ENCODE measurements at places on chromosomes 6 and 20. TPM values are rescaled to one million over a fixed set of nuclear protein-coding genes. Genes with fewer than 3 reads are reported as not detected.

- H3K4me1 ChIP-seq, result peaks cover 9% of the 10 kb centered on the region
- no peaks in the 10 kb centered on the region for H3K27me3 ChIP-seq
- no peak for DNase-seq
- no peak overlapping the region for H3K4me3 ChIP-seq
- H3K27ac ChIP-seq, result no peak overlapping the region
Measured at GRCh38 chr20:58575776-58576602, 60.8 kb upstream of the APCDD1L start.

DNA sequence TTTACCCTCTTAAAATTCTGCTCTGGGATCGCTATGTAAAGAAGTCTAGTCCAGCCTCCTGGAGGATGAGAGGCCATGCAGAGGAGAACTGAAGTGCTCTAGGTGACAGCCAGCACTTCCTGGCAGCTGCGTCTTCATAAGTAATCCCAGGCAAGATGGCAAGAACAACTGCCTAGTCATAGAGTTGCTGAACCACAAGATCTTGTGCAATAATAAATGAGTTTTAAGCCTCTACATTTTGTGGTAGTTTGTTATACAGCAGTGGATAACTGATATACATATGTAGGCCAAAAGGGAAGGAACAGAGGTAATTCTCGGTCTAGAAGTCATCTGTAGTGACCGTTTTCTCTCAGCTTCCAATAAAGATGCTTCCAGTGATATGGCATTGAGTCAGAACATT, 103.8 kb upstream of the FLRT3 start:
- H3K36me3 ChIP-seq, result no peaks in the 10 kb centered on the region
- H3K27ac ChIP-seq, result no peak overlapping the region
- DNase-seq, result no peak
- H3K27me3 ChIP-seq, result no peaks in the 10 kb centered on the region

- peak; percentile 92 for DNase-seq
- H3K4me3 ChIP-seq, result no peak overlapping the region
- no peaks in the 10 kb centered on the region for H3K27me3 ChIP-seq
- H3K4me1 ChIP-seq, result peaks cover 27% of the 10 kb centered on the region
- no peaks in the 10 kb centered on the region for H3K36me3 ChIP-seq
- peak overlapping the region; percentile 37 for H3K27ac ChIP-seq
Measured at GRCh38 chr6:151290877-151291721, 51.3 kb downstream of the AKAP12 start.

GRCh38 chr6:130699742-130700141, 127.5 kb upstream of the SMLR1 start:
- DNase-seq, result no peak
- H3K27me3 ChIP-seq, result no peaks in the 10 kb centered on the region
- no peak overlapping the region for H3K4me3 ChIP-seq
- H3K36me3 ChIP-seq, result no peaks in the 10 kb centered on the region
- H3K4me1 ChIP-seq, result no peaks in the 10 kb centered on the region
- no peak overlapping the region for H3K27ac ChIP-seq

- no peaks in the 10 kb centered on the region for H3K27me3 ChIP-seq
- H3K36me3 ChIP-seq, result no peaks in the 10 kb centered on the region
- H3K27ac ChIP-seq, result no peak overlapping the region
- H3K4me3 ChIP-seq, result no peak overlapping the region
Measured at GRCh38 chr20:15945289-15945688, 628.0 kb downstream of the KIF16B start.

- peaks cover 5% of the 10 kb centered on the region for H3K4me1 ChIP-seq
- DNase-seq, result no peak
- no peak overlapping the region for H3K4me3 ChIP-seq
- no peaks in the 10 kb centered on the region for H3K27me3 ChIP-seq
- no peak overlapping the region for H3K27ac ChIP-seq
- no peaks in the 10 kb centered on the region for H3K36me3 ChIP-seq
Measured at GRCh38 chr6:20716865-20717264, 182.6 kb downstream of the CDKAL1 start.

Gene NUS1
- 8.1 TPM for total RNA-seq

Gene DOK5
- 1.0 TPM for total RNA-seq

Gene ENPP3
- total RNA-seq, result 0.39 TPM

Gene PLG
- not detected for total RNA-seq

All from cardiac muscle cell (in vitro differentiated cells and primary cell).